ENCODE measurements at places on chromosomes 2 and 18.
A peak's percentile ranks its signal among the peaks of the same experiment; 100 is the strongest.

GRCh38 chr2:211982162-211982561, 556.4 kb downstream of the ERBB4 start:
- H3K36me3 ChIP-seq = no peaks in the 10 kb centered on the region
- no peak for DNase-seq
- H3K27me3 ChIP-seq = peaks cover 64% of the 10 kb centered on the region
- no peak overlapping the region for H3K4me3 ChIP-seq
- H3K27ac ChIP-seq = no peak overlapping the region
- H3K4me1 ChIP-seq = no peaks in the 10 kb centered on the region

GRCh38 chr18:75198036-75198435, 10.9 kb downstream of the PTGR3 start:
- H3K36me3 ChIP-seq = peaks cover 19% of the 10 kb centered on the region
- H3K27me3 ChIP-seq = no peaks in the 10 kb centered on the region
- H3K4me1 ChIP-seq = no peaks in the 10 kb centered on the region
- no peak for DNase-seq
- H3K27ac ChIP-seq = no peak overlapping the region
- no peak overlapping the region for H3K4me3 ChIP-seq

DNA sequence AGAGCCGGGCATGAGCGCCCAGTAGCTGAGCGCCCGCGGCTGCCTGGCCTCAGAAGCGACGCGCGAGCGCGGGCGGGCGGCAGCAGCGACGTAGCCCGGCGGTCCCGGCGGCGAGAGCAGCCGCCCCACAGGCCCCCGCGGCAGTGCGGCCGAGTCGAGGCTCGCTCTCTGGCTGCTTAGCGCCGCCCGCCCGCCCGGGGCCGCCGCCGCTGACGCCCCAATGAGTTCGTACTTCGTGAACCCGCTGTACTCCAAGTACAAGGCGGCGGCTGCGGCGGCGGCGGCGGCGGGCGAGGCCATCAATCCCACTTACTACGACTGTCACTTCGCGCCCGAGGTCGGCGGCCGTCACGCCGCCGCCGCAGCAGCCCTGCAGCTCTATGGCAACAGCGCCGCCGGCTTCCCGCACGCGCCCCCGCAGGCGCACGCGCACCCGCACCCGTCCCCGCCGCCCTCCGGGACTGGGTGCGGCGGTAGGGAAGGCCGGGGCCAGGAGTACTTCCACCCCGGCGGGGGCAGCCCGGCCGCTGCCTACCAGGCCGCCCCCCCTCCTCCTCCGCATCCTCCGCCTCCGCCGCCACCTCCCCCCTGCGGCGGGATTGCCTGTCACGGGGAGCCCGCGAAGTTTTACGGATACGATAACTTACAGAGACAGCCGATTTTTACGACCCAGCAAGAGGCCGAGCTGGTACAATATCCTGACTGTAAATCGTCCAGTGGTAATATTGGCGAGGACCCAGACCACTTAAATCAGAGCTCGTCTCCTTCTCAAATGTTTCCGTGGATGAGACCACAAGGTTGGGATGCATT, 847 bp downstream of the HOXD8 start:
- no peak overlapping the region for H3K27ac ChIP-seq
- H3K4me1 ChIP-seq = no peaks in the 10 kb centered on the region
- H3K36me3 ChIP-seq = no peaks in the 10 kb centered on the region
- H3K4me3 ChIP-seq = no peak overlapping the region
- no peak for DNase-seq

DNA sequence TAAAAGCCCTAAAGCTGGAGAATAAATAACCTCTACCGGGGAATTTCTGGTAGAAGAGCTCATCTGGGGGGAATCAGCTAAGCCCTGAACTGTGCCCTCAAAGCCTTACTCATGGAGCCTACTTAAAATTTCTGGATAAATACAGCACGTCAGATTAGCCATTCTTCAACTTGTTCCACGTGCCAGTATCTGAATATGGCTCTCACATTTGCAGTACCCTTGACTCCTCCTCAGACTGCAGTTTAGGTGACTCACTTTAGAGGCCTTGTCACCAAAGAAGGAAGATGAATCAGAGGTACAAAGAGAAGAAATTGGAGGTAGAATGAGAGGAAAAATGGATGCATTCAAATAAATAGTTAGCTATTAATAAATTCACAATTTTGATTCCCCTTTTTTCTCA, 34.6 kb upstream of the POTEC start:
- no peaks in the 10 kb centered on the region for H3K27me3 ChIP-seq
- H3K36me3 ChIP-seq = no peaks in the 10 kb centered on the region

DNA sequence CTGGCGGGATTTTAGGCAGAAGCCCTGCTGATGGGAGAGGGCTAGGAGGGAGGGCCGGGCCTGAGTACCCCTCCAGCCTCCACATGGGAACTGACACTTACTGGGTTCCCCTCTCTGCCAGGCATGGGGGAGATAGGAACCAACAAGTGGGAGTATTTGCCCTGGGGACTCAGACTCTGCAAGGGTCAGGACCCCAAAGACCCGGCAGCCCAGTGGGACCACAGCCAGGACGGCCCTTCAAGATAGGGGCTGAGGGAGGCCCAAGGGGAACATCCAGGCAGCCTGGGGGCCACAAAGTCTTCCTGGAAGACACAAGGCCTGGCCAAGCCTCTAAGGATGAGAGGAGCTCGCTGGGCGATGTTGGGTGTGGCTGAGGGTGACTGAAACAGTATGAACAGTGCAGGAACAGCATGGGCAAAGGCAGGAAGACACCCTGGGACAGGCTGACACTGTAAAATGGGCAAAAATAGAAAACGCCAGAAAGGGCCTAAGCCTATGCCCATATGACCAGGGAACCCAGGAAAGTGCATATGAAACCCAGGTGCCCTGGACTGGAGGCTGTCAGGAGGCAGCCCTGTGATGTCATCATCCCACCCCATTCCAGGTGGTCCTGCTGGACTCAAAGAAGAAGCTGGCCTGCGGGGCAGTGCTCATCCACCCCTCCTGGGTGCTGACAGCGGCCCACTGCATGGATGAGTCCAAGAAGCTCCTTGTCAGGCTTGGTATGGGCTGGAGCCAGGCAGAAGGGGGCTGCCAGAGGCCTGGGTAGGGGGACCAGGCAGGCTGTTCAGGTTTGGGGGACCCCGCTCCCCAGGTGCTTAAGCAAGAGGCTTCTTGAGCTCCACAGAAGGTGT, 8.5 kb downstream of the PROC start:
- H3K27ac ChIP-seq = no peak overlapping the region
- peaks cover 6% of the 10 kb centered on the region for H3K4me1 ChIP-seq
- H3K27me3 ChIP-seq = peaks cover 25% of the 10 kb centered on the region
- DNase-seq = no peak
- no peaks in the 10 kb centered on the region for H3K36me3 ChIP-seq

DNA sequence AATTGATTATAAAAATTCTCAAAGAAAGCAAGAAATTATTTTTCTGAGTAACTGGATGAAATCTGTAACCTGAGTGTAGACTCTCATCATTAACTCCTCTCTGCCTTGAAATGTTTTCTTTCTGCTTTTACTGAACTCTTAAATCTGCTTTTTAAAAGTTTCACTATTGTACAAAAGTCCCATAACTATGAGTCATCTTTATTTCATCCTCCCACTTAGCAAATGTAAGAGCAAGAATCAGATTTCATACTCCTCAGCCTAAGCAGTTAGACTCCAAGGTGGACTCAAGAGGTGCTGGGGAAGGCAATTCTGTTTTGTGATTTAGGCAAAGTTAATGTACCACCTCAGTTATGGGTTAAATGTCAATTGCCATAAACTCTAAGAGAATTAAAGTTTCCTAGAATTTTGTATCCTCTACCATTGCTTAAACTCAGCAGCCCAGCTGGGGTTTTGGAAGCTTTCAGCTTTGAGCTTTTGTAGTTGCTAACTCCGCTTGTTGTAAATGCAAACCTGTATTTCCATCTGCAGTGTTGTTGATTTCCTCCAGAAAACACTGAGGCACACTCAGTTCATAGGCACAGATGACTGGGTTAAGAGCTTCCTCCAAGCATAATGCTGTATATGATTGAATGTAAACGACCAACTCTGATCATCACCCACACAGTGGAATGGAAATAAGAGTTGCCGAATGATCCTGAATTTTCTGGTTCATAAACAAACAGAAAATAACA, 268.8 kb downstream of the ARHGAP15 start:
- H3K27ac ChIP-seq = peak overlapping the region; percentile 79
- H3K36me3 ChIP-seq = no peaks in the 10 kb centered on the region
- peak; percentile 67 for DNase-seq
- H3K4me1 ChIP-seq = peaks cover 36% of the 10 kb centered on the region

All from MCF 10A (cell line).